MCF 10A (cell line): ENCODE measurements at places on chromosomes 2 and 18. TPM values are rescaled to one million over a fixed set of nuclear protein-coding genes. Genes with fewer than 3 reads are reported as not detected.

DNA sequence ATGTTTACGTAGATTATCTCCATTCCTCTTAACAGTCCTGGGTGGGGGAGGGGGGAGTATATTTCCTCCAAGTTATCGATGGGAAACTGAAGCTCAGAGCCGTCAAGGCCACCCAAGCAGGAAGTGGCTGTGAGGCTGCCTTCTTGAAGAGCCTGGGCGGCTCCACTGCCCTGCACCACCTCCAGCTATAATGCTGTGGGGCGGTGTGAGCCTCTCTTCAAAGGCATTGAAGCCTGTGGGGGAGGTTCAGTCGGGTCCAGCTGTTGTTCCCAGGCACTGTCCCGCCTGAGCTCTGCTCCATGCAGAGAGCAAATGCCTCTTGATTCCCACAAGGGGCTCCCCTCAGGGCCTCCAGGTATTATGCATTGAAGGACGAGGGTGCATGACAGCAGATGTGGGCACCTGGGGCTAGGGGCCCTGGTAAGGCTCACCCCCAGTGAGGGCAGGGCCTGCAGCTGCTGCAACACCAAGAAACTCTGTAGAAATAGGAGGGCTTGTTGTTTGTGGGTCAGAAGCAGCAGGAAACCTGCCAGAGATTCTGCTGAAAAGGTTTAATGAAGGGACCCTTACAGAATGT is 29.5 kb upstream of the LAPTM4A start:
- H3K27ac ChIP-seq = no peak overlapping the region
- no peak overlapping the region for H3K4me3 ChIP-seq
- no peaks in the 10 kb centered on the region for H3K36me3 ChIP-seq
- DNase-seq = no peak

DNA sequence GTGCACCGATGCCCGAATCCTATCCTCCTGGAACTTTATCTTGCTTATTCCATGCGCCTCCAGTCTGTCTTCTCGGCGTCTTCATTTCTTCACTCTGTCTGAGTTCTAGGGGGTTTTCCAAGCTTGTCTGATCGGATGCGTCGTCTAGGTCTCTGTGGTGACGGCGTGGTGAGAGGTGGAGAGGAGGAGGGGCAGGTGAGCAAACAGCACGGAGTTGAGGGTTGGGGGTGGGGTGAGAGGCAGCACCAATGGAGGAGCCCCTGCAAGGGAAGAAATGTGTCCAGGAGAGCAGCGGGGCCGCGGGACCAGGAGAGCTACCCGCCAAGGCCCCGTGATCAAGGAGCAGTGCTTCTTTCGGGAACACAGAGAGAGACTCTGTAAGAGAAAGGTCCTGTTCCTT is 131.3 kb upstream of the TWIST2 start:
- H3K36me3 ChIP-seq = no peaks in the 10 kb centered on the region
- H3K4me3 ChIP-seq = no peak overlapping the region
- no peaks in the 10 kb centered on the region for H3K27me3 ChIP-seq

DNA sequence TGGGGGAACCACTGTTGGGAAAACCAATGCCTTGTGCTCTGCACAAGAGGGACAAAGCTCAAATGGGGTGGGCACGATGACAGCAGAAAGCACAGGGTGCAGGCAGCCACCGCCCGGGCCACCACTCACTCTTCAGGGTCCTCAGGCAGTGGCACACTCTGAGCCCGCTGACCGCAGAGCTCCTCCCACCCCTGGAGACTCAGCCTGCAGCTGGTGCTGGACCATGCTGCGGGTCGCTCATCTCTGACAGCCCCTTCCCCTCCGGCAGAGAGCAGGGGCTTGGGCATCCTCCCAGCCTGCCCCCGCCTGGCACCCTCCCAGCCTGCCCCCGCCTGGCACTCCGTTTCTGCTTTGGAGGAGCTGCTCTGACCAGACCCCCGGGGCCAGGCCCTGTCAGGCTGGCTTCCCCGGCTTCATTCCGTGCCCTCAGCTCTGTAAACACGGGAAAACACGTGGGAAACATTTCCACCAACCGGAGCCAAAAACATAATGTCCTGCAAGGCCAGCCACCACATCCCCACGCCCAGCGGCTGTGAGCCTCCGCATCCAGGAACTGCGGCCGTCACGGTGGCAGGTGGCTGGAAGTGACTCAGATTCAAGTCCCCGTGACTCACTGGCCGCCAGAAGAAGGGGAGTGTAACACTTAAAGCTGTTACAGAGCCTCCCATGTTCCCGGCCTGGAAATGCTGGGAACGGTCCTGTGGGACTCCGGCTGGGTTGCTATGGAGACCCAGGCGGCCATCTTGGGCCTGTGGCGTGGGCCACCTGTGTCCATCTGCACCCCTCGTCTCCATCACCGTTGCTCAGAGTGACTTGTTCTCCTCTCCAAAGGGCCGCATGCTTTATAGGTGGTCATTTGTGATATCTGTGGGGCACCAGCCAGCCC is 6.8 kb upstream of the SNED1 start:
- H3K27me3 ChIP-seq = no peaks in the 10 kb centered on the region
- H3K4me1 ChIP-seq = peaks cover 25% of the 10 kb centered on the region
- DNase-seq = peak; percentile 96

GRCh38 chr2:70511971-70512729 is 41.5 kb downstream of the TGFA start:
- peaks cover 47% of the 10 kb centered on the region for H3K4me1 ChIP-seq
- no peak overlapping the region for H3K27ac ChIP-seq
- DNase-seq = no peak
- H3K36me3 ChIP-seq = peaks cover 20% of the 10 kb centered on the region

DNA sequence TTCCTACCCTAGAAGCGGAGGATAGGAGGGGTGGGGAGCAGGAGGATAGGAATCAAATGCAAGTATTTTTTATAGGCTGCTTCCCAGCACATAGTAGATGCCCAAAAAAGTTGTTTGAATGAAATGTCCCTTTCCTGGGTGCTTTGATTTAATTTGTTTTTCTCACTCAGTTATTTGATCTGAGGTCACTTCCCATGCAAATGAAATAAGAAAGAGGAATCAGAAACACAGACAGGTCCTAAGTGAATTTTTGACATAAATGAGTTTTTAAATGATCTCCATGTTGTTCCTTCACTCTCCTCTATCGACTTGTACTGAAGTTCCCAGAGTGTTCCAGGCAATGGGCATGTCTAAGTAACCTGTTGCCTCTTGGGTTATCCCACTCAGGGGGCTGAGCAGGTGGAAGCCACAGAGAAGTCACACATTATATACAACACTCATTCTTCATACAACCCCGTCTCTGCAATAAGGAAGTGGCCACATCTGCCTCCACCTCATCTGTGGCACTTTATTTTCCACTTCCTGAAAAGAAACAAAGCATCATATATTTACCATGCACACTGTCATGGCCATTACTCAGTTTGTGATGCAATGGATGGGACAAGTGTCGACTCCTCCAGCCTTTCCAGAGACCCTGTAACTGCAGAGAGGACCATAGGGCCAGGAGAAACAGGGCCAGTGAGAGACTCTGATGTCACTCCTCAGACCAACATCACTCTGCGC is 81.9 kb upstream of the ZNF397 start:
- H3K27ac ChIP-seq = no peak overlapping the region
- no peak overlapping the region for H3K4me3 ChIP-seq
- H3K36me3 ChIP-seq = no peaks in the 10 kb centered on the region
- no peak for DNase-seq

Gene KLHL41
- total RNA-seq = 0.34 and 0.35 TPM in 2 replicates

Gene RGPD4
- total RNA-seq = 0.10 and 0.14 TPM in 2 replicates

DNA sequence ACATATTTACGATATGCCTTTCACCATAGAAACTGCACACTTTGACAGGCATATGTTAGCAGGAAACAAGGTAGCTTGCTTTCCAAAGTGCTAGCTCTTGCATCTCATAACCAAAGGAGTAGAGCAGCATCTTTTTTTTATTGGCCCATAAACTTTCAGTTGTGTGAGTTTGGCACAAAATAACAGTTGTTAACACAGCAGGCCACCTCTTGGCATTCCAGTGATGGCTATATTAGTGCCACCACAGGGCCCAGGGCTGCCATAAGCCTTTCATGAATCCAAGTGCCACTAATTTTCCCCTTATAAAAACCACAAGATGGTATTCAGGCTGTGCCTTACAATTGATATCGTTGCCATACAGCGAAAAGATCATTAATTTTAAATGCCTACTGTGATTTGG is 40.3 kb upstream of the KLF7 start:
- no peaks in the 10 kb centered on the region for H3K4me1 ChIP-seq
- no peak for DNase-seq
- H3K27ac ChIP-seq = no peak overlapping the region
- H3K27me3 ChIP-seq = no peaks in the 10 kb centered on the region
- no peak overlapping the region for H3K4me3 ChIP-seq
- peaks cover 4% of the 10 kb centered on the region for H3K36me3 ChIP-seq

Gene SDC1
- 214 and 232 TPM in 2 replicates for total RNA-seq

GRCh38 chr2:169065864-169066517 is 3.4 kb upstream of the DHRS9 start:
- no peak overlapping the region for H3K4me3 ChIP-seq
- H3K27ac ChIP-seq = no peak overlapping the region
